Fibroblast of the conjunctiva (primary cell): ENCODE measurements at places on chromosomes 13 and 19.

DNA sequence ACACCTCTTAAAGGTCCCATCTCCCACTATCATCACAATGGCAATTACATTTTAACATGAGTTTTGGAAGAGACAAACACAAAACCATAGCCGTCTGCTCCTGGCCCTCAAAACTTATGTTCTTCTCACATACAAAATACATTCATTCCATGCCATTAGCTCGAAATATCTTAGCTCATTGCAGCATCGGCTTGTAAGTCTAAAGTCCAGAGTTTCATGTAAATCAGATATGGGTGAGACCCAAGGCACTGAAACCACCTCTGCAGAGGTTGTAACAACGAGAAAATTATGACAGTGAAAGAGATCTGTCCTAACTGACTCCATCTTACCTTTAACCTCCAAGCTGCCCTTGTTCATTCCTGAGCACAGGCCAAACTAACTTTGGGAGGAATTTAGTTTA is 635.0 kb upstream of the SPRY2 start:
- no peak for DNase-seq

- DNase-seq = no peak
Observed at GRCh38 chr19:21604951-21605476, 99.6 kb downstream of the ZNF429 start.

DNA sequence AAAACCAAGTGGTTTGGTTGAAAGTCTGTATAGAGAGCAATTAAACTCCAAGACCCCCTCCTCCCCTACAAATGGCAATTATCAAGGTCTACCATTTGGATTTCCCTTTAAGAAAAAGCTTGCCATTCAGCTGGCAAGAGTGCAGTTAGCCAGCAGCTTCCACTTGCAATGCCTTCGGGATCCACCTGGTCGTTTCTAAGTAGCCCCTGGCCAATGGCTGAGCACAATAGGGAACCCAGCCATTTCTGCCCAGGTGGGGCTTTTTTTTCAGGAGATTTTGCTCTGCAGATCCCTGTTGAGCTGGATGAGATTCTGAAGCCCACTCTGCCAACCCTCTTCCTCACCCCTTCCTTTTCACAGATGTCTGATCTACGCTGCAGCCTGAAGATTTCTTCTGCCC is 26.3 kb downstream of the TGDS start:
- DNase-seq = no peak

GRCh38 chr19:10685210-10685609 is 16.0 kb upstream of the QTRT1 start:
- no peak for DNase-seq

DNA sequence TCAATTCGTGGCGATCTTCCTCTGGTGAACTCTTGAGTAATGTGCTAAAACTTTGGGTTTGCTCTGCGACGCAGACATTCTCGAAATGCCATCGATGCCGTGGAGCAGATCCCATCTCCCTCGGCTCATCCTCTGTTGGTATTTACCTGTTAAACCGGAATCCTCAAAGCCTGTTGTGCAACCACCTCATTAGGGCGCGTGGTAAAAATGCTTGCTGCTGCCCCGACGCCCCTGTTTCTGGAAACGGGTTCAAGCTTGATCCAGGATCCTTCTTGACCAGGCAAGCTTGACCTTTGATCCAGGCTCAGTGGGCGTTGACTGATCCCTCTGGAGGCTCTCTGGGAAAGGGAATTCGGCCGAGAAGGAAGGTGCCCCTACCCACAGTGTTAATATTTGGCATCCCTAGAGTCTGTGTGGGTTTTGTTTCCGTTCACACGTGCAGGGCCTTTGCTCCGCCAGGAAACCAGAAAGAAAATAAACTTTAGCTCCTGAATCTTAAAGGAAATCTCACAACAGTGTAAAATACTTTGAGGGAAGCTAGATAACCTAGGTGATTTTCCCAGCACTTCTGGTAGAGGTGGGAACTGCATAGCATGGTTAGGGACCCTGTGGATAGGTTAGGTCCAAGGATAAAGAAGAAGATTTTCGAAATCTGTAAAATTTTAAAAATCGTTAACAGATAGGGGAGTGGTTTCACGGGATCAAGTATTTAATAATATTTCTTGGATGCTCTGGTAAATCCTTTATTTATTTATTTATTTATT is 1.1 kb downstream of the LSM14A start:
- no peak for DNase-seq

- DNase-seq = no peak
Observed at GRCh38 chr19:17681505-17682125, 6.5 kb downstream of the UNC13A start.

DNA sequence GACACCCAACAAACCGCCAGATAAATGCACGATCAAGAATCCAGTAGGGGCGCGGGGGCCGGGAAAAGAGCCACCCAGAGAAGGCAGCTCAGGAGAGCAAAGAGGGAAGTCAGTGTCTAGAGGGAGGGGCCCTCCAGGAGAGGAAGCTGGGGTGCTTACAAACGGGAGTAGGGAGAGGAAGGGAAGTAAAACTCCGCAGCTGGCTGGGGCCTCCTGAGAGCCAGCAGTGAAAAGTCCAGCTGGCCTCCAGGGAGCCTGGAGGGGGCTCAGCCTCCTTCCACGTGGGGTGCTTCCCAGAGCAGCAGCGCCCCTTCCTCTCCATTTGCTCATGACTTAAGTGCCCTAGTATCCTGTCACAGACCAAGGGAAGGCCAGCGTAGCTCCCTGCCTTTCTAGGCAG is 51.8 kb downstream of the TMED1 start:
- no peak for DNase-seq
